MG63 (cell line): ENCODE measurements at places on chromosomes 5 and 9.

GRCh38 chr5:102290004-102290403, 6.1 kb downstream of the SLCO4C1 start:
- no peak for DNase-seq

GRCh38 chr9:70947086-70947485, 174.3 kb downstream of the TRPM3 start:
- DNase-seq: no peak

DNA sequence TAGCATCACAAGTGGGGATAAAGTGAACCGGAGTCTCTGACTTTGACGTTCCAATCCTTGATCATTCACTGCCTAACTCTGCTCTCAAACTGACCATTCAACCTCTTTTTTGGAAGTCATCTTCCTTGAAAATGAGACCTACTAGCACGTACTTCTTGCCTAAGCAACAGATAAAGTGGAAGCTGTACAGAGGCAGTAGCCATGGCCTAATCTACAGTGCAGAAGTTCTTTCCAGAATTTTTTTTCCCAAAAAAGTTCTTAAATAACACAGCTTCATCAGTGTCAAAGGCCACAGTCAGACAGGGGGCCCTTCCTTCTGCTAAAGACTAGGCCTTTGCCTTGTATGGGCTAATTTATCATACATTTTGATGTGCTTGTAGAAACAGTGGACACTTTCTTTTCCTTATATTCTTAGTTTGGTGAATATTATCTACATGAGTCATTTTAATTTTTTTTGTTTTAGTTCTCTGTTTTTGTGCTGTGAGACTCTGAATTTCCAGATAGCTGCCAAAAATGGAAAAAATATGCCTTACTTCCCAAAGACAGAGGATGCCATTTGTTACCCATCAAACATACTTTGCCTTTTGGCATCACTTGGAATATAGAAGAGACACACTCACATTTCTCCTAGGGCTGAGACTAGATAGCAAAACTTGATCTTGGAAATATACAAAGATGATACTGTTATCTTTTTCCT, 96.3 kb upstream of the VCAN start:
- no peak for DNase-seq

DNA sequence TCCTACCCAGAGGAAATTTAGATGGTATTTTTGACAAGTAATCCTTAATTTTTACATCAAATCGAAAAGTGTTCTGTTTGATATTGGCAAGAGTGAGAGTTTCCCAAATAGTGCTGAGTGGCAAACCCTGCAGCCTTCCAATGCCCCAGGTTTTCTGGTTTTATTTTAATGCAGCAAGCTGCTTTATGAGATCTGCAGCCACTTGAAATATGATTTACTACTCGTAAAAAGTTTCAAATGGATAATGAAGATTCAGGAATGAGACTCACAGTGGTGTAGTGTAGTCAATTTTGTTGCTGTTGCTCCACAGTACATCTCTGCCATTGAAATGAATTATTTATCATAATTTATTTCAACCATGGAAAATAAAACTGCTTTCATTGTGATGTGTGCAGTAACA, 23.6 kb upstream of the TLX3 start:
- no peak for DNase-seq

GRCh38 chr9:90772386-90772785, 29.2 kb upstream of the SYK start:
- no peak for DNase-seq

DNA sequence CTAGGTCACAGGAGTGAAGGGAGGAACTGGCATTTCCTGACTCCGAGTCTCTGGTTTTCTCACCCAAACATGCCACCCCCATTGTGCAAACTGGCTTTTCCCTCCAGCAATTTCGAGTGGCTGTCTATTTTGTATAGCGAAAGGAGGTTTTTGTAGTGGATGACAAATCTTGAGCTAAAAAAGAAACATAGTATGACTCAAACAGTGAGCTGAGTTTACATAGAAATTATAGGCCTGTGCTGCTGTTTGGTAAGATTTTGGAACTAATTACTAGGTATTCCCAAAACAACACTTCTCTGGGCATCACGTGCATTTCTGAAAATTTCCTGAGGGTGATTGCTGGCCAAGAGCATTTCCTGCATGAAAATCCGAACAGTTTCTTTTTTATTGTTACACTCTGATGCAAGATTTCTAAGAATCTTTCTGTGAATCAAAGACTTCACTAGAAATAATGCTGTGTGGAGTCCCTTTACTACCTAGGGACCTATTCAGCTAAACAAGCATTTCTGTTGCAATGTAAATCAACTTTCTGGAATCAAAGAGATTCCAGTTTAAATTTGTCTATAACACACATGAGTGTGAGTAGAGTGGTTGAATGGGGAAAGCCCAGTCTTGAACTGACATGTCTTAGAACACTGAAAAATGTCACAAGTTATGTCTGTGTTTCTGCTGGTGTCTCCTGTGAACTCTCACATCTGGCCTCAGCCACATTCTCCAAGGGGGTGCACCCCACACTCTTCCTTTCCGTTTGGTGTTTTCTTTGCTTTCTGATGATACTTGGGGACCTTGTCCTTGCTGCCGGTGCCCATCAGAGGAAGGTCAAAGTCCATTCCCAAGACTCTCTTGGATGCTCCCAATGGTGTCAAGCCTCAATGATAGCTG, 33.3 kb upstream of the DAPK1 start:
- DNase-seq: peak; percentile 55

DNA sequence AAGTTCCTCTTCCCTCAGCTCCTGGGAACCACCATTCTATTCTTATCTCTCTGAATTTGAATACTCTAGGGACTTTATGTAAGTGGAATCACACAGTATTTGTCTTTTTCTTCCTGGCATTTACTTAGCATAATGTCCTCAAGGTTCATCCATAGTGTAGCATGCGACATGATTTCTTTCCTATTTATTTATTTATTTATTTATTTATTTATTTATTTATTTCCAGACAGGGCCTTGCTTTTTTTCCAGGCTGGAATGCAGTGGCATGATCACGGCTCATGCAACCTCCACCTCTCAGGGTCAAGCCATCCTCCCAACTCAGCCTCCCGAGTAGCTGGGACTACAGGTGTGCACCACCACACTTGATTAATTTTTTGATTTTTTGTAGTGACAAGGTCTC, 142.1 kb downstream of the GPBP1 start:
- DNase-seq: no peak

DNA sequence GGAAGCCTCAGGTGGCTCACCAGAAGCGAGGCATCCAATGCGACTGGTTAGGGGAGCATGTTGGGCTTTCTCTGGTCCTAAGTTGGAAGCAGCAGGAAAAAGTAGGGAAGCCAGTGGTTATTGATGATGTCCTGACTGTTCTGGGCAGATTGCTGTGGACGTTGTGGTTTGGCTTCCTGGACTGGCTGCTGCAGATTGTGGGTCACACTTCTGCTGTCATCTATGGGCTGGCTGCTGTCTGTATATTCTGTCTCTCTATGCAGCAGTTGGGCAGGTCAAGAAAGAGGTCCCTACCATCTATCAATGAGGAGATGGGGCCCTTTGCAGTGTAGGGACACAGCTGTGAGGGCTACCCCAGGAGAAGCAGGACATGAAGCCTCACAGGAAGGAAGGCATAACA, 13.5 kb upstream of the MARCHF6 start:
- no peak for DNase-seq

DNA sequence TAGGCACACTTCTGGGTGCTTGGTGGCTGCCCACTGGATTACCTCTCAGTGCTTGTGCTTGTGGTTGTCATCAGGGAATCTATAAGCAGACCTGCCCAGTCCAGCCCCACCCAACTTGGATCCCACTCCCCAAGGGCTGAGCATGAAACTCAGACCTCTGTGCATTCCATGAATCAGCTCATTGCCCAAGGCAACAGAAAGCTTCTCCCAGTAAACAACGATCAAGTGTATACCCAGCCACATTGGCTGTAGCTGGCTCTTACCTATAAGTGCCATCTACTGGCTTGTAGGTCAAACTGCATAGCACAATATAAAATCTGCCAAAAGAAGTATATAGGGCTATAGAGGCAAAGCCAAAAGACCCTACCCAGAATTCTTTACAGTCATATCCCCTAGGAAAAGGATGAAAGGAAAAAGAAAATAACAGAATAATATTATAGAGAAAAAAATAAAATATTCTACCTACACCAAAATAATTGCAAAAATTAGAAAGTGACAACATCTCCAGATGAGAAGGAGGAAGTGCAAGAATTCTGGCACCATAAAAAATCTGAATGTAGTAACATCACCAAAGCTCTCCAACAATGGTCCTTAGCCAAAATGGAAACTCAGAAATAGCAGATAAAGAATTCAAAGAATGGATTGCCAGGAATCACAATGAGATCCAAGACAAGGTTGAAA, 321.0 kb upstream of the TRPC7 start:
- peak; percentile 37 for DNase-seq

GRCh38 chr5:36839489-36840476, 36.8 kb upstream of the NIPBL start:
- no peak for DNase-seq

- peak; percentile 77 for DNase-seq
Measured at GRCh38 chr5:159330131-159330800, at the start of gene IL12B. TSS of gene IL12B (minus strand) at chr5:159330487. CDS start at chr5:159326782, 3,705 bp downstream.

DNA sequence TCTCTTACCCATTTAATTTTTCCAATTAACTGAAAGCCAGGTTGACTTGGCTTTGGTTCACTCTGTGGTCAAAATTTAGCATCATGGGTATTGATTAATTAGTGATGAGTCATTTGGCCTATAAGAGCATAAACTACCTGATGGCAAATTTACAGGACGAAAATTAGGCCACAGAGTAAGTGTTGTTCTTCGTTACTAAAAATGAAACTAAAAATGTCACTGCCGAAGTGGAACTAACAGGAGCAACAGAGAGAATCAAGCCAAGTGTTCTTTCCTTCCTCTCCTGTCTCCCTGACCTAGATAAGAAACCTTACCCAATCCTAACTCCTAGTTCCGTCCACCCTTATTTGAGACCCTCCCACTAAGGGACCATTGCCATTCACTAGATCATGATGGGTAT, 176.9 kb downstream of the RAB3C start:
- DNase-seq: no peak

GRCh38 chr5:95723632-95724369, 7.3 kb upstream of the RHOBTB3 start:
- DNase-seq: peak; percentile 54

GRCh38 chr5:134394932-134395331, 16.7 kb downstream of the CDKN2AIPNL start:
- no peak for DNase-seq

- DNase-seq: peak; percentile 69
Measured at GRCh38 chr5:159094745-159095144, 5.0 kb downstream of the EBF1 start.

- DNase-seq: no peak
Measured at GRCh38 chr9:101030086-101030391, 1.5 kb downstream of the PLPPR1 start.

DNA sequence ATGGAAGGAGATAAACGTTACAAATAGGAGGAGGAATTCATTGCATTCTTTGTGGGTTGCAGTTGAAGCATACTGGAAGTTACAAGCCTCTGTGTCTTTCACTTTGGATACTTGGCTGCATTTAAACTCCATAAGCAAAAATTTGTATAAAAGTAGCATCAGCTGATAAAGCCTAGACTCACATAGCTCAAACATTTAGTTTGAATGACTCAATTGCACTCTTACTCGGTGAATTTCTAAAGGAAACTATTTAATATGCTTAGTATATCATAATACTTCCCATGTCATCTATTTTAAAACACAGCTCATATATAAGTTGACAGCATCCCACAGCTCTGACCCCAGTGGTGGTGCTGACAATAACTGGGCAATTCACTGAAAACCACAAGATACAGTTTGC, 596.6 kb upstream of the ZNF608 start:
- DNase-seq: no peak

DNA sequence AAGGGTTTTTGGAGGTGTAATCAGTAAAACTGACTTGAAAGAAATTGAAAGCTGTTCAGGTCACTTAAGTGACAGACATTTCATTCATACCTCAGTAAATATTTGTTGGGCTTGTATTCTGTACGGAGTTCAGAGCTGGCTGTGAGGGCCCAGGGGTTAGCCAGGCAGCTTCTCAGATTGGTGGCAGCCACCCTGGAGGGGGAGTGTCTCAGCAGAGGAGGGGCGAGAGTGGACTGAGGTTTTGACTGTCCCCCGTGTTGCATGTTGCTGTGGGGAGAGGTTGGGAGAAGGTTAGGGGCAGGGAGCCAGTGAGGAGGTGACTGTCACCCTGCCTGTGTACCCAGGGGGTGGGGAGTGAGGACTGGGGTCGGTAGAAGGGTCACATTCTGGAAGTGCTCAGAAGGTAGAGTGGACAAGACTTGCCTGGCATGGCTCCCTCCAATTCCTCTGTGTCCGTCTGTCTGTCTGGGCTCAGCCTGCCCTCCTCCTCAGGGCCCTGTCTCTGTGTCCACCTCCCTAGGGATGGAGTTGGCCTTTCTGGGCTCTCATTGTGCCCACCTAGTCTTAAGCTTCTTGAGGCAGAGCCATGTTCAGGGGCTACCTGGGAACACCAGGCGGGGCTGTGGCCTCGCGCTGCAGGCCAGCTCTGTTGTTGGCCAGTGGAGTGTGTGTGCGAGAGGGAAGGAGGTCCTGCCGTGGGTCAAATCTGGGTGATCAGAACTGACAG, 4.4 kb downstream of the PHF2 start:
- DNase-seq: no peak

DNA sequence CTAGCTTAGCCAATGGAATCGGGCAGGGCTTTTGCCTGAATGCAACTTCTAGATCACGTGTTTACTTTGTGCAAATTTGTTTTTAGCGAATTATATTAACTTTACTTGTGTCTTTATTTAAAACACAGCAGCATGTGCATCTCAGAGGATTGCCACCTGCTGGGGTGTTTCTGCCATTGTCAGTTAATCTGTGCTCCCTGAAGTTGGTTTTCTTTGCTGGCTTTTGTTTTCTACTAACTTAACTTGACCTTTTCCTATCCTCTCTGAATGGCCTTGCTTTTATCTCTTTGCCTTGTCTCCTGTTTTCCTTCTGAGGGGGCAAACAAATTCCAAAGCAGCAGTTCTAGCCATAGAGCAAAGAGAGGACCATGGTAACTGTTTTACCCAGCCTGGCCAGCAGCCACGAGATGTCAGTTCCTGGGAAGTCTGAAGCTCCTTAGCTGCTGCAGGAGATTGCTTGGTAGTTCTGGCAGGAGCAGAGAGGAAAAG, 67.6 kb downstream of the ARHGEF28 start:
- peak; percentile 42 for DNase-seq

DNA sequence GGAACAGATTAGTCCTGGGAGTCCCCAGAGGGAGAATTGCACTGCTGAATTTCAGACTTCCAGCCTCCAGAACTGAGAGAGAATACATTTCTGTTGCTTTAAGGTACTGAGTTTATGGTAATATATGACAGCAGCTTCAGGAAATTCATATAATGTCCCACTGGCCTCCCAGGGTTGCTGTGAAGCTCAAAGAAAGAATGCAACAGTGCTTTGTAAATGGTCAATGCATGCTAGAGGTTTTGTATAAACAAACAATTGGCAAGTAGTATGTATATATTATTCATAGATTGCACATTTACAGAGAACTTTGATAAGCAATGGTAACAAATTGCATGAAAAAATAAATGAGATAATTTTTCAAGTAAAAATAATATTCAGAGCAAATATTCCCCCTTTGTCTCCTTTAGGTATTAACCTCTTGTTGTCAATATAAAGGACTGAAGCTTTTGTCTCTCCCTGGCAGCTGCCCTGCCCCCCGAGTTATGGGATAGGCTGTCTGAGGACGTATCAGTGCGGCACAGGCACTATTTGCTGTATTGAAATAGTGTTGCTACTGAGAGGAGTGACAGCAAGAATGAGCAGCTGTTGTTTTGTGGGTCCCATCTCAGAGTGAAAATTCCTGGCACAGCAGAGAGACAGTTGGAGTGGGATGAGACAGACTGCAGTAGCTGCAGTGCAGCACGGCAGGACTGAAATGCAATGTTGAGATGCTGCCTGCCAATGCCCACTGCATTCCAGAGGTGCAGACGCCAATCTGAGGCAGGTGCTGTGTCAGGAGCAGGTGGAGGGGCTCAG, 194.2 kb upstream of the GLRA1 start:
- no peak for DNase-seq

- DNase-seq: no peak
Measured at GRCh38 chr5:141867139-141867538, 11.1 kb downstream of the PCDH1 start.
